ENCODE measurements at places on chromosomes 7 and 10.

DNA sequence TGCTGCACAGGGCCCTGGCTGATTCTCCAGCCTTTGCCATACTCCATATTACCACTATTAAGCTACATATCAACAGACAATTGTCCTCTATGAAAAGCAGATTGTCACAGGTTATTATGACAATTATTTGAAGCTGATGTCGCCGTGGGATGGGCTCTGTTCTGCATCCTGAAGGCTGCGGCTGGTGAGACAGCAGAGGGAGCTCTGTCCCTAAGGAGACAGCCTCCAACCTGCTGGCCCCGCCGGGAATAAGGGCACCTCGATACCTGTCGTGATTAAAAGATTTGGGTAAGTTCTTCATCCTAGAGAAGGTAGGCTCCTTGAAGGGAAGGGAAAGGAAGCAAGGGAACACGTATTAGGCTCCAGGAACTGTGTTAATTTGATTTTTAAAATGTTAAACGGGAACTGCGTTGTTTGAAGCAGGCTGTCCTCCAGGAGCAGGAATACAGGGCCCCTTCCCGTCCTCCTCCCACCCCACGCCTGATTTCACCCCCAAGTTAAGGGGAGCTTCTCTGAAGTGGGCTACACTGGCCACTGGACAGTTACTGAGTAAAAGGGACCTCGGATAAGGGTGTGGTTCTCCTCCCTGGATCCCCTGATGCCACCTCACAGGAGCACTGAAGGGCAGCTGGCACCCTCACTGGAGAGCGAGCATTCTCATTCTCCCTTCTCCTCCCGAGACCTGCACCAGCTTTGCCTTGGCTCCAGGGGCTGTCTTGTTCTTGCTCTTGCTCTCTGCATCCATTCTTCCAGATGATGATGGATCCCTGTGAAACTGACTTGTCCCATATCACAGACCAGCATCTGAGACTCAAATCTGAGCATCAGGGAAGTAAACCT, 11.8 kb upstream of the TIAL1 start:
- peak; percentile 9 for DNase-seq

GRCh38 chr10:117674201-117674600, 131.7 kb downstream of the EMX2 start:
- DNase-seq = no peak

DNA sequence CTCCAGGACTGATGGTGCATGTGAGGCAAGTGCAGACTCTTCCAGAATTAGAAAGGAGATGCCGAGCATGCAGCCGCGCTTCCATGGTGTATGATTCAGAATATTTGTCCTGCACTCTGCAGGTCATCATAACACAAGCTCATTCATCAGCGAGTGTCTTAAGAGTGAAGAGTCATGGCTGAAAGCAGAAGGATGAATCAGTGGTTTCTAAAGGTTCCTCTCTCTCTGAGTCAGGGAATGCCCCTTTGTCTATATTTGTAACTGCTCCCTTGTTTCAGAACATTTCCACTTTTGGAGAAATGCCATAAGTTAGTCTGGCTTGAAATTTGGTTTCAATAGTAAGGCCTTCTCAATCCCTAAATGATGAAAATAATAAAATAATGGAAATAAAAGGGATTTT, 52.3 kb downstream of the HECW1 start:
- no peak for DNase-seq

- DNase-seq = peak; percentile 36
Observed at GRCh38 chr10:6498771-6499170, 81.3 kb downstream of the PRKCQ start.

DNA sequence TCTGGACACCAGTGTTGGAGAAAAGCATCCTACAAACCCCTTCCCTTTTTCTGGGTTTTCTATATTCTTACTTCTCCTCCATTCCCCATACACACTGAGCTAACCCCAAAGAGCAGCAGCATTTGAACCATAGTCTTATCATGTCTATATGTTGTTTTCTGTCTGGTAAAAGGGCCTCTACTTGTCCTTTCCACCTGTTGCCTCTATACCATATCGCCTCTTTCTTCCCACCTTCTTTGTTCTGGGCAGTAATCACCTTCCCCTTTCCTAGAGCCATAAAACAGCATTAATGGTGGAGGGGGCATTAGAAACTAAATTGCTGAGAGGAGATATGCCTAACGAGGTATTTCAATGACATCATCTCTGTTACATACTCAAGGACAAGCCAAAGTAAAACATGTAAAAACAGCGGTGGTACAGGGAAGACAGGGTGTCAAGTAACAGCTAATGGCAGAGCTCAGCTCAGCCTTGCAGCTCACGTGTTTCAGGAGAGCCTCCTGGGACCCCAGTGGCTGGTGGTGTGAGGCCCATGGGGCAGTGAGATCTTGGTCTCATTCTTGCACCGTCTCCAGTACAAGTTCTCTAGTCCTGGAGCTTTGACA, 20.6 kb downstream of the NPY start:
- DNase-seq = no peak

DNA sequence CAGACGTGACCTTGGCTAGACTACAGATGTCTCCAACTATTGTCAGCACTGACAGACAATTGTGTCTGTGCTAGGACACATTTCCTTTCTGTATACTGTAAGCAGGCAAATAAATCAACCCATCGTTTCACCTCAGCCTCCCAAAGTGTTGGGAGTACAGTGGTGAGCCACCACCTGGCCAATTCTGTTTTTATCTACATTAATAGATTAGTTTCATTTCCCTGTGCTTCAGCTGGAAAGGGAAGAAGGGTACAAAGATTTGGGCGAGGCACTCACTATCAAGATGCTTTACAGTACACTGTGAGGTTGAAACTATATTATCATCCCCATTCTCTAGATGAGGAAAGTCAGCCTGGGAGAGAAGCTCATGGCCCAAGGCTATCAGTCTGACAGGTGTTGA, 21.9 kb downstream of the SFR1 start:
- DNase-seq = no peak

DNA sequence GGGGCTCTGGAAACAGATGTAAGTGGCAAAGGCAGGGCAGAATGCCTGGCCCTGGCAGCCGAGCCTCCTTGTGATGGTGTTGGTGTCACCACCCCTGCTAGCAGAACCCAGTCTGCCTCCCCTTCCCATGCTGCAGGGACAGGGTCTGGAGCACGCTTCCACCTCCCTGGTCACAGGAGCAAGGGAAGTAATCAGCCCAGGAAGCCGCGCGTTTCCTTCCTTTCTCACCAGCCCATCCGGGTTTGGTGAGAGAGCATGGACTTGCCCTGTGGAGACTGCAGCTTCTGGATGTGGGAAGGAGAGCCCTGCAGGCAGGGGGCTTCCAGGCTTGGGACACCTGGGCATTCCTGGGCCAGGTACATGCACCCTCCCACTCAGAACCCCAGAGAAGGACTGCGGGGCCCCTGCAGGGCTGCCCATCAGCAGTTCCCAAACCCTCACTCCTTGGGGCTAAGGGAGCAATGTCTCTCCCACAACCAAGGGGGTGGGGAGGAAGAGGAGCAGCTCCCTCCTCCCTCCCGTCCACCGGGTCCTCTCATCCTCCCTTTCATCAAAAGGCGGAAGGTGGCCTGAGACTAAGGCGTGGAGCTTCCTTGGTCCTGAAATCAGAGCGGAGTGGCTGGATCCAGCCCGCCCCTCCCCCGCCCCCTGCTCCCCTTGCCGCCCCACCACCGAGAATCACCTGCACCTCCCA, 1.8 kb downstream of the MMRN2 start:
- no peak for DNase-seq

DNA sequence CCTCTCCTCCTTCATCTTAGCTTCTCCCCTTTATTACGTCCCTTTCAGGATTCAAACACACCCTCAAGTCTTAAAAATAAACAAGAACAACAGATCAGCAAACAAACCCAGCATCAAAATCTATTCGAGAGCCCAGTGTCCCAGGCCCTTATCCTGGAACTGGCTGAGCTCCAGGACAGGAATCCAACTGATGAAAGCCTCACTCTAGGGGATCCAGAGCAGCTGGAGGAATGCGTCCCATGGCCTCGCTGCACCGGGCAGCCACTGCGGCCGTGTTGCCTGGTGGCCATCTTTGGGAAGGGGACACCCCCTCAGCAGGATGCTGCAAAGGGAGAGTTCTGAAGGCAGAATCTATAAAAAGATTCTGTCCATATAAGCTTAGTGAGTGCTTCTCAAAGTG, 156.5 kb upstream of the BMPER start:
- DNase-seq = no peak

- no peak for DNase-seq
Observed at GRCh38 chr7:125681508-125681907, 751.9 kb upstream of the POT1 start.

DNA sequence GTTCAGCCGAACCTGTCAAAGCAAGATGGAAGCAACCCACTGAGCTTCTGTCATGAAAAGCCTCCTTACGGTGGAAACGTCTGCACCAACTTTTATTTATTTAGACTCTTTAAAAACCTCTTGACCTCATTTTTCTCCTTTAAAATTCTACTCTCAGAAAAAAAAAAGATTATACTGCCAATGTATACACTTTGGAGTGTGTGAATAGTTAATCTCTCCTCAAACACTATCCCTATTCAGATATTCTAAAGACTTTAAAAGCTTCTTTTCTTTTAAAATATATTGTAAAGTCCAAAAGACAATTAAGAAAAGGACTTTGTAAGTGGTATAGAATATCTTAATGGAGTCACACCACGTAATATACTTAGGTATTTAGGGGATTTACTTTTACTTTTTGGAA, 335.2 kb upstream of the SEMA3D start:
- no peak for DNase-seq

DNA sequence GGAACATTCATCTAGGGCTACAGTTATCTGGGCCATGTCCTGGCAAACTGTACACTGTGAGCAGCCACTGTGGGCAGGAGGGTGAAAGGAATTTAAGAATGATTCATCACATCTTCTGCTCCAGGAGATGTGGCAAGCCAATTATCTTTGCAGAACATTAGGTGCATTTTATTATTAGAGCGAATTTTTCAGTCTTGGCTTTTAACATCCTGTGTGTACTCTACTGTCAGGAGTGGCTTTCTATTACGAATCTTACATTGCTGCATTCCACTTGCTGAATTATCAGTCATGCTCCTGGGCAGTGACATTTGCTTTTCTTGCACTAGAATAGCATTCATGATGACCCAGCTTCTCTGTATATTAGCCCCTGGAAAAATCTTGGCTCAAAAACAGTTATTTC, 109.2 kb upstream of the TARP start:
- DNase-seq = no peak

- no peak for DNase-seq
Observed at GRCh38 chr7:106201164-106201563, 83.6 kb downstream of the NAMPT start.

DNA sequence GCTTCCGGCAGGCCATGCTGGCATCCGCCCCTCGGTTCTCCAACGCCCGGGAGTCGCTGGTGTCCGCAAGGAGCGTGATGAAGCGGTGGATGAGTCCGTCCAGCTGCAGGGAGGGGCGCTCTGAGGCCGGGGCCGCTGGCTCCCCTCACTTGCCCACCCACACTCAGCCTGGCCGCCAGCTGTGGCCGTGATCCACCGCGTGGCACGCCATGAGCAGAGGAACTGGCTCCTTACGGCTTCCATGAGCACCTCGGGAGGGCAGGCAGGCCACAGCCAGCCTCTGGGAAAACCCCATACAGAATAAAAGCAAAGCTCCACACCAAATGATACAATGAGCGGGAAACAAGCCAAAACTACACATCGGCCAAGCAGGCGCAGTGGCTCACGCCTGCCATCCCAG, 15.5 kb upstream of the MICALL2 start:
- no peak for DNase-seq

GRCh38 chr7:23445326-23445725, 25.0 kb downstream of the IGF2BP3 start:
- no peak for DNase-seq

DNA sequence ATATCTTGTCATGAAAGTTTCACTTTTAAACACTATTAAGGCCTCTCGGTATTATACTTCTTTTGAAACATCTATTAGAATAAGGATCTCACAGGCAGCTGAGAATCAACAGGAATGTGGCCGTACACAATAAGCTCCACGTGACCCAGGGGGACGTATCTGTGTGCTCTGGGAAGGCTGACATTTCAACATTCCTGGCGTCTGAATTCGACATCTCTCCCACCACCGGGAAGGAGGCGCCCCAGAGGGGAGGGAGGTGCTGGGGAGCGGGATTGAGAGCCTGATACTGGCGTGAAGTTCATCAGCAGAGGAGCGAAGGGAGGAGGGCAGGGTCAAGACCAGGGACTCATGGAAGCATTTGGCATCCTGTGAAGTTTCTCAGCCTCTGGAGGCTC, 401.3 kb downstream of the DNAJB6 start:
- DNase-seq = no peak

DNA sequence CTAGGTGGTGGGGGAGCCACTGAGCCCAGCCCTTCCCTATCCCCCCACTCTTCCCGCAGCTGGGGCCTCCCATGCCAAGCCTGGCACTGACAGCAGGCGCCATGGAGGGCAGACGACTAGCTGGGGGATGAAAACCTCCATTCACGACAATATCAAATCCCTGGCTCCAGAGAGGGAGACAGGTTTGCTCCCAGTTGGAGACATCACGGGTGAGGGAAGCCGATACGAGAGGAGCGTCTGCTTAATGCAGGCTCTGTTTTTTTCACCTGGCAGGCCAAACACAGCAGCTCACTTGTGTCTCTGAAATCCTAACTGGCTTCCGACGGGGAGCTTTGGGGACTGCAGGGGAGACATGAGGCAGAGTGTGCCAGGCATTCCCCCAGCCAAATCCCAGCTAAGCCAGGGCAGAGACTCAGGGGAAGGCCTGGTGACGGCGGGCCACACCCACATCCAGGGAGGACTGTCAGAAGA, 307.4 kb upstream of the ZMIZ1 start:
- DNase-seq = no peak

GRCh38 chr7:121351682-121352081, 22.9 kb downstream of the WNT16 start:
- DNase-seq = no peak

GRCh38 chr7:156224833-156225225, 412.6 kb upstream of the SHH start:
- no peak for DNase-seq

GRCh38 chr10:91672021-91672608, 39.2 kb upstream of the PPP1R3C start:
- DNase-seq = no peak

GRCh38 chr7:114916261-114916892, 5.5 kb upstream of the MDFIC start:
- DNase-seq = no peak

DNA sequence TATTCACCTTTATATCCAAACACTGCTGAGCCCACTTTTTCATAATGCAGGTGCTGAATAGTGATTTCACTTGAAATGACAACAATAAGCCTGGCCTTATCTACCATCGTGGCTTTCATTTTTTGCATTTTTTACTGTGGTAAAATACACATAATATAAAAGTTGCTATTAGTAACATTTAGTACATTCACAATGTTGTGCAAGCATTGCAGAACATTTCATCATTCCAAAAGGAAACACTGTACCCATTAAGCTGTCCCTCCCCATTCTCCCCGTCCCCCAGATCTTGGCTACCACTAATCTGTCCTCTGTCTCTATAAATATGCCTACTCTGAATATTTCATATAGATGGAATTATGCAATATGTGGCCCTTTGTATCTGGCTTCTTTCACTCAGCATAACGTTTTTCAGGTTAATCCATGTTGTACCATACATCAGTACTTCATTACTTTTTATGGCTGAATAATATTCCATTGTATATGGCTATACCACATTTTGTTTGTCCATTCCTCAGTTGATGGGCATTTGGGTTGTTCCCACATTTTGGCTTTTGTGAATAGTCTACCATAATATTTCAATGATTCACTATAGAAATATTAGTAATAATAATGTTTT, 68.5 kb upstream of the ARID5B start:
- DNase-seq = no peak

- no peak for DNase-seq
Observed at GRCh38 chr7:117682681-117683385, 190.4 kb downstream of the CTTNBP2 start.

Data from activated T-cell treated with anti-CD3 and anti-CD28 coated beads for 4 hours (primary cell).